ENCODE measurements at places on chromosomes 6 and 20. TPM values are rescaled to one million over a fixed set of nuclear protein-coding genes. Genes with fewer than 3 reads are reported as not detected.

DNA sequence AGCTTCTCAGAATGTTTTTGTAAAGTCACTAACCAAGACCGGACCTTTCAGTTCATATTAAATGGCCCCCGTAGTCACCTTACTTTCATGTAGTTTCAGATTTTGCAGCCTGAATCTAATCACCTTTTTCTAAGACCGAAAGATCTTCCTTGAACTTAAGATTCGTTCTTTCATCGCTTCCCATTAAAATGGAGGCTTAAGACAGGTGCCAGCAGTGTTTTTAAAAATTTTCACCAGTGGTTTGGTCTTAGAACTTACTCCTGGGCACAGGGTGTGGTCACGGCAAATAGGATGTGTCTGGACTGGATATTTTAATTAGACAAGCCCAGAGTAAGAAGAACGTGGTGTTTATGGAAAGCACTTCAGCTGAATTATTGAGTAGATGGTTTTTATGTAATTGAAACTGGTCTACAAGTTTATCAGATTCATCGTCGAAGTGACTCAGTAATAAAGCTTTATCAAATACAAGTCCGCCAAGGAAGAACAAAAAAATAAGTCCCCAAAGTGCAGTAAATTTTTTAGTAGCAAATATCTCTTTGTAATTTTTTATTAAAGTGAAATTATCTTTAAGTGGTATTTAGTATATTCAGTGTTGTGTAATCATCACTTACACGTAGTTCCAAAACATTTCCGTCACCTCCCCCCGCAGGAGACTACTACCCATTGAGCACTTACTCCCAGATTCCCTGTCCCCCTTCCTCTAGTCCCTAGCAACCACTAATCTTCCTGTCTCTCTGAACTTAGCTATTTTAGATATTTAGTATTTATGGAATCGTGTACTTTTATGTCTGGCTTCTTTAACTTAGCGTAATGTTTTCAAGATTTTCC lies 868 bp downstream of the SRSF3 start:
- peaks cover 8% of the 10 kb centered on the region for H3K36me3 ChIP-seq
- no peak for DNase-seq
- H3K4me3 ChIP-seq = peak overlapping the region; percentile 88
- peaks cover 4% of the 10 kb centered on the region for H3K4me1 ChIP-seq
- H3K27ac ChIP-seq = peak overlapping the region; percentile 73

GRCh38 chr6:41726876-41727275 lies 8.5 kb downstream of the TFEB start:
- H3K4me3 ChIP-seq = no peak overlapping the region
- no peaks in the 10 kb centered on the region for H3K27me3 ChIP-seq
- DNase-seq = no peak
- H3K36me3 ChIP-seq = no peaks in the 10 kb centered on the region
- no peak overlapping the region for H3K27ac ChIP-seq

Gene TGM3
- total RNA-seq = not detected

Gene PLTP
- 113 TPM for total RNA-seq

Gene ATP5F1E
- total RNA-seq = 50.1 TPM

Gene WFDC10B
- total RNA-seq = not detected

Gene HLA-F
- 124 TPM for total RNA-seq

- no peaks in the 10 kb centered on the region for H3K4me1 ChIP-seq
- no peaks in the 10 kb centered on the region for H3K36me3 ChIP-seq
- DNase-seq = no peak
- H3K4me3 ChIP-seq = no peak overlapping the region
- no peak overlapping the region for H3K27ac ChIP-seq
Measured at GRCh38 chr6:106318061-106318460, 7.5 kb downstream of the ATG5 start.

Gene NOTCH4
- total RNA-seq = 64.4 TPM

- H3K27me3 ChIP-seq = no peaks in the 10 kb centered on the region
- H3K4me1 ChIP-seq = no peaks in the 10 kb centered on the region
- no peak overlapping the region for H3K4me3 ChIP-seq
- no peak for DNase-seq
- no peaks in the 10 kb centered on the region for H3K36me3 ChIP-seq
Measured at GRCh38 chr6:100269189-100269588, 195.5 kb downstream of the SIM1 start.

DNA sequence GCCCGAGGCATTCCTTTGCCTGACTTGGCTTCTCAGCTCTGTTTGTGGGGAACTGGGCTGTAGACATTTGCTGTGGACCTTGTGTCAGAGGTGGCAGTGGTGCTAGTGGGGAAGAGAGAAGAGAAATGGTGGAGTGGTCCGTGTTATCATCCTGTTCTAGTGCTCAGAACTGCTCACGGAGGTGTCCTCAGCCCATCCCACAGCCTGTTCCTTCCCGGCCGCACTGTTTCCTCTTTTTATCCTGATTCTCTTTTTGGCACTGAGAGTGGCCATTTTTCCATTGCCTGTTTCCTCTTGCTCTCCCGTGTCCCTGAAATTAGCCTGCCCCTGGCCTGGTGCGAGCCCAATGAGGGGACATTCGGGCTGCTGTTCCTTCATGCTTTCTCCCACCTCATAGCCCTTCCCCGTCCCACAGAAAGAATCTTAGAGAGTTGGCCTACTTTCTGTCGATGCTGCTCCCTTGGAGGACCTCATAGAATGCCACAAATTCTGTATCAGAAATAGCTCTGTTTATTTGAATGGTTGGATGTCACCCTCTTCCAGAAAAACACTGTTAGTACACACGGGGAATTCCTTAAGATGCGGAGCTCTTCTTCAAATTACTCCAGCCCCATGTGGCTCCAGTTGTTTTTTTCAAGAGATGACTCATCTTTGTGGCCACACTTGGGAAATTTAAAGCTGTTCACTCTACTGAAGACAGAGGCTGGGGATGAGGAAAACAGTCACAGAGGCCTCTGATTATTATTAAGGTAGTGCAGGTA lies 26.1 kb downstream of the FARS2 start:
- no peaks in the 10 kb centered on the region for H3K36me3 ChIP-seq
- H3K4me3 ChIP-seq = no peak overlapping the region
- H3K4me1 ChIP-seq = no peaks in the 10 kb centered on the region
- no peak for DNase-seq

GRCh38 chr6:118198746-118199145 lies 291.7 kb downstream of the SLC35F1 start:
- no peak for DNase-seq
- H3K27me3 ChIP-seq = no peaks in the 10 kb centered on the region
- peaks cover 2% of the 10 kb centered on the region for H3K4me1 ChIP-seq

- peak; percentile 81 for DNase-seq
- H3K4me1 ChIP-seq = no peaks in the 10 kb centered on the region
- no peak overlapping the region for H3K27ac ChIP-seq
- no peaks in the 10 kb centered on the region for H3K27me3 ChIP-seq
- H3K4me3 ChIP-seq = no peak overlapping the region
Measured at GRCh38 chr6:41451515-41452163, 94.5 kb upstream of the FOXP4 start.

DNA sequence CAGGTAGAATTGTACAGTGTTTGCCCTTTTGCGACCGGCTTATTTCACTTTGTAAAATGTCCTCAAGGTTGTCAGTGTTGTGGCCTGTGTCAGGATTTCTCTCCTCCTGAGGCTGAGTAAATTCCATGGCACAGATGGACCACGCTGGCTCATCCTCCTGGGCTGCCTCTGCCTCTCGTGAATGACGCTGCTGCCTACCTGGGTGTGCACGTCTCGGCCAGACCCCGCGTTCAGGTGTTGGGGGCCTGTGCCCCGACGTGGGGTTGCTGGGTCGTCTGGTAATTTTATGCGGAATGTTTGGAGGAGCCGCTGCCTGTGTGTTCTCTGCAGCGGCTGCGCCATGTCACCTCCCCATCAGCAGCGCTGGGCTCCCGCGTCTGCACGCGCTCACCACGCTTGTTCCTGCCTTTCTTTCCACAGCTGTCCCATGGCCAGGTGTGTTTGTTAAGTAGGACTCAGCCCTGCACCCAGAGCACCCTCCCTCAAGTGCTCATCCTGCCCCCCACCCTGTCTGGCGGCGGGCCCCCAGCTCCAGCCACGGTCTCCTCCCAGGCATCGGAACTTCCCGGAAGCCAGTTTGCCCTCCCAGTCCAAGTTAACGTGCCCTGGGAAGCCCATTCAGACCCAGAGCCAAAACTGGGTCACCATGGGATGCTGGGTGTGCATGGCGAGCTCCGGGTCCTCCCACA lies 36.1 kb upstream of the CHRNA4 start:
- H3K4me1 ChIP-seq = no peaks in the 10 kb centered on the region
- no peak overlapping the region for H3K27ac ChIP-seq
- no peaks in the 10 kb centered on the region for H3K36me3 ChIP-seq
- no peak overlapping the region for H3K4me3 ChIP-seq

Gene DEF6
- 9.9 TPM for total RNA-seq

DNA sequence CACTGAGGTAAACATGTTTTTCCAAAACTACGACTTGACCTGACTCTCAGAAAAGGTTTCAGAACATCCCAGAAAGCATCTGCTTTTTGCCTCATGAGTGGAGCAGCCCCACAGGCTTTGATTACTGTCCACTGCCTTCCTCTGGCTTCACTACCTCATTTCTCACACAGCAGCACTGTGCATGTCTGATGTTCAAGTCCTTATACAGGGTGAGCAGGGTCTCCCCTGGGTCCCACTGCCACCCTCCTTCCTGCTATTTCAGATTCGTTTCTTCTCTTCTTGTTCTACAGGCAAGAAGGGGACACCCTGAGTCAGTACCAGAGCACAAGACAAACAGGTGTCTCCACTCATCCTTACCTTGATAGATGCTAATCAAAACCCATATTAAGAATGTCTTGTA lies 64.7 kb upstream of the NFATC2 start:
- H3K36me3 ChIP-seq = peaks cover 5% of the 10 kb centered on the region
- H3K4me1 ChIP-seq = no peaks in the 10 kb centered on the region
- no peak overlapping the region for H3K27ac ChIP-seq
- no peaks in the 10 kb centered on the region for H3K27me3 ChIP-seq
- H3K4me3 ChIP-seq = no peak overlapping the region

- H3K4me1 ChIP-seq = no peaks in the 10 kb centered on the region
- DNase-seq = peak; percentile 95
- no peaks in the 10 kb centered on the region for H3K36me3 ChIP-seq
- H3K27me3 ChIP-seq = no peaks in the 10 kb centered on the region
- peak within 1 kb of the TSS; percentile 87 for H3K27ac ChIP-seq
Measured at GRCh38 chr20:407953-408842, at the start of gene RBCK1. RBCK1 (plus strand) TSS chr20:408299; CDS start chr20:408758, 459 bp downstream.

Gene SLC22A23
- total RNA-seq = 6.0 TPM

DNA sequence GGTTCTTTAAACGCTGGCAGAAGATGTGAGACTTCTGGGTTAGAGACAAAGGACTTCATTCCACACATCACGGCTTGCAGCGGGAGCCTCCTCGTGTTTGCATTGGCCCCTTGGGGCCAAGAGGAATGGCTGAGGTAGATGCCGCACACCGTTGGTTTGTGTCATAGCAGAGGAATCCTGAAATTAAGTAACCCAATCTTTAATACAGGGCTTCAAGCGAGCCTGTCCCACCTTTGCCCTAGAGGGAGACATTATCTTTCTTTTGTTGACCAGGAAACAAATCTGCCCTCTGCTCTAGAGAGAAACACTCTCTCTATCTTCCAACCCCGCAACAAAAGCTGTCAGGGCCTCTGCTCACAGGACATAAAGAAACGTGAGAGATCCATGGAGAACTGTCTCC lies 277.5 kb upstream of the ZFP64 start:
- no peak overlapping the region for H3K4me3 ChIP-seq
- no peak overlapping the region for H3K27ac ChIP-seq
- H3K4me1 ChIP-seq = no peaks in the 10 kb centered on the region

- DNase-seq = no peak
- H3K27ac ChIP-seq = no peak overlapping the region
- no peak overlapping the region for H3K4me3 ChIP-seq
- H3K27me3 ChIP-seq = no peaks in the 10 kb centered on the region
Measured at GRCh38 chr6:130743175-130743574, 84.0 kb upstream of the SMLR1 start.

DNA sequence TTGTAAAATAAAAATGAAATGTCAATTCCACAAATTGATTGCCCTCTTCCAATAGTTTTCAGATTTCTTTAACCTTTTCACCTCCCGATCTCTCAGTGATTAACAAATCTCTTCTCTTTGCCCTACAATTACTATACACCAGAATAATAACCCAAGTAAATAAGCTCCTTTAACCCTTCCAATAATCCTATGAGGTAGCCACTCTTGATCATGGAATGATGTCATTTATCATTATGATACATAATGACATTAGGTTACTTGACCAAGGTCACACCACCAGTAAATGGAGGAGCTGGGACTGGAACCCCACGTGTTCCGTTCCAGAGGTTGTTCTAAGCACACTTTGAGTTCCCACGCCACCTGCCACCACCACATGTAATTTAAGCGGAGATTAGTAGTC lies 54.8 kb downstream of the ADAT2 start:
- peaks cover 3% of the 10 kb centered on the region for H3K4me1 ChIP-seq
- DNase-seq = no peak
- H3K27me3 ChIP-seq = no peaks in the 10 kb centered on the region
- no peaks in the 10 kb centered on the region for H3K36me3 ChIP-seq
- no peak overlapping the region for H3K4me3 ChIP-seq
- H3K27ac ChIP-seq = no peak overlapping the region

- no peak overlapping the region for H3K27ac ChIP-seq
- peak; percentile 71 for DNase-seq
- H3K4me3 ChIP-seq = no peak overlapping the region
- H3K36me3 ChIP-seq = no peaks in the 10 kb centered on the region
- no peaks in the 10 kb centered on the region for H3K27me3 ChIP-seq
Measured at GRCh38 chr6:159151266-159151855, 17.8 kb upstream of the FNDC1 start.

Gene MAPK13
- 10.1 TPM for total RNA-seq

GRCh38 chr6:168582571-168582981 lies 141.6 kb downstream of the SMOC2 start:
- peak; percentile 64 for DNase-seq
- H3K4me3 ChIP-seq = no peak overlapping the region
- no peaks in the 10 kb centered on the region for H3K4me1 ChIP-seq
- no peaks in the 10 kb centered on the region for H3K36me3 ChIP-seq

- no peak overlapping the region for H3K4me3 ChIP-seq
- H3K27ac ChIP-seq = no peak overlapping the region
Measured at GRCh38 chr20:53691060-53691810, 97.6 kb upstream of the ZNF217 start.

DNA sequence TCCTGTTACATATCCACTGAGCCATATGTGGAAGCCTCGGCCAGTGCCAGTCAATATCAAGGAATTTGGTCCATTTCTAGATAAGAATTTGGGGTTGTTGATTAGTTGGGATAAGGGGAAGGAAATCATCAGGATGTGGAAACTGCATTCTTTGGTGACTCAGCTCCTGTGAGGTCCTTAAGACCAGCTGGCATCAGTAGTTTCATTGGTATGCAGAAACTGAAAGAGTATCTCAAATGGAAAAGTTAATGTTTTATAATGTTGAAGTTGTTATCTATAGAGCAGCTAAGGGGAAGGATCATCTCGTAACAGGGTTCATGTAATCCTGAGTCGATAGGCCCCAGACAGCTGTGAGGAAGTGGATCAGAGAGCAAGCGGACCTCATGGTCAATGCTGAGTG lies 87.9 kb upstream of the PRND start:
- no peaks in the 10 kb centered on the region for H3K4me1 ChIP-seq
- H3K27me3 ChIP-seq = no peaks in the 10 kb centered on the region
- DNase-seq = no peak
- no peaks in the 10 kb centered on the region for H3K36me3 ChIP-seq

Gene CYP39A1
- total RNA-seq = 2.0 TPM
